GF-D8 (cell line): ENCODE measurements at places on chromosomes 7 and 10.

- no peak for DNase-seq
Observed at GRCh38 chr10:119029613-119030420, at the start of gene NANOS1. Gene NANOS1, plus strand, starts transcription at chr10:119029714. Its CDS starts 88 bp downstream, at chr10:119029802.

DNA sequence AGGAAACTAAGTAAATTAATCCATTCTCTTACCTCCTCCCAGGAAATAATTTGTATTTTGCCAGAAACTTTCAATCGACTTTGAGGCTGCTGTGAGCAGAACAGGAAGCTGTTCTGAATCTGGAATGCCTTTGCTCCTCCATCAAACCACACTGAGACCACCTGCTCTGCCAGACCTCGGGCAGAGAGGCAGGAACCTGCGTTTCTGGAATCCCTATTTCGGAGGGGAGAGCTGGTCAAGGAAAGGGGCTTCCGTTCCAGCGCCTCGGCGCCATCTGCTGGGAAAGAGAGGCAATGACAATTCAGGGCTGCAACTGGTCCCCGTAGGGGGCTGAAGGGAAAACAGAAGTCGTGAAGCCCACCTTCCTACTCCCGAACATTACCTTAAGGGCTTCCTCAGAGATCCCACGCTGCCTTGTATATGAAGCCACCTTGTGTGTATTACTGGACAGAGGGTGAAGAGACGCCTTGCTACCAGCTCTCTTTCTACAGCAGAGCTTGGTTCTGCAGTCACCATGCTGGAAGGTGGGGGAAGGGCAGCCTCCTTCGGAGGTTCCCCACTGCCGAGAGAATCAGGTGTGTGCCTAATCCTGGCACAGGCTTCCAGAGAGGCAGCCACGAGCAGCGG is 31.2 kb downstream of the ZNF467 start:
- no peak for DNase-seq

DNA sequence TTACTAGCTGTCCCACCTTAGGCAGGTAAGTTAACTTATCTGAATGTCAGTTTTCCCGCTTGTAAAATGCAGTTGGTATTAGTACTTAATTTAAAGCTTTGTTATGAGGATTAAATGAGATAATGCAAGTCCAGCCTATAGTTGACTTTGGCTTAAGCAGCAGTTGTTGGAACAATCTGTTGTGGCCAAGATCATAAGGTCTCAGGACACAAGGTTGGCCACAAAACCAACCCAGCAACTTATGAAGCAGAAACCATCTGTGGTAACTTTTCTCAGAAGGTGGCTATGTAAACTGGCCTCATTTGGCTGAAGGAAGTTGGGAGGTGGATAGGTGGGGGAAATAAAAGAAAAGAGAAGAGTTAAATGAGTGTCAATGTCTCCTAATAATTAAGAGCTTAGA is 29.4 kb downstream of the ENTPD1 start:
- no peak for DNase-seq

GRCh38 chr7:101559586-101559985 is 69.5 kb downstream of the MYL10 start:
- no peak for DNase-seq

DNA sequence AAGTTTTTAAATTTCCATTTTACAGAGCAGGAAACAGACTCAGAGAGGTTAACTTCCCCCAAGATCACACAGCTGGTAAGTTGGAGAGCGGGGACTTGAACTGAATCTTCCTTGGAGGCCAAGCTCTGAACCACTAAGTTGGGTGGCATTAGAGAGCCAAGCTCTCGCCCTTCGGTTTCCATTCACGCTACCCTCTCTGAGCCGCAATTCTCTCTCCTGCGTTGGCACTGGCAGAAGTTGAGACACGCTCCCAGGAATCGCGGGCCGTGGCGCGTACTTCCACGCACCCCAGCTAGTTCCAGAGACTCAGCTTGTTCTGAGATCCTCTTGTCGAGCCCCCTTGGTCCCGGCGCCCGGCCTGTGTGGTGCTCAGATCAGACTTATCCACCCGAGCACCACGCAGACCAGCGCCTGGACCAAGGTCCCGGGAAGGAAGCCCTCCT is 29.3 kb upstream of the VAX1 start:
- no peak for DNase-seq

GRCh38 chr7:66899552-66900280 is 21.3 kb upstream of the TMEM248 start:
- no peak for DNase-seq

DNA sequence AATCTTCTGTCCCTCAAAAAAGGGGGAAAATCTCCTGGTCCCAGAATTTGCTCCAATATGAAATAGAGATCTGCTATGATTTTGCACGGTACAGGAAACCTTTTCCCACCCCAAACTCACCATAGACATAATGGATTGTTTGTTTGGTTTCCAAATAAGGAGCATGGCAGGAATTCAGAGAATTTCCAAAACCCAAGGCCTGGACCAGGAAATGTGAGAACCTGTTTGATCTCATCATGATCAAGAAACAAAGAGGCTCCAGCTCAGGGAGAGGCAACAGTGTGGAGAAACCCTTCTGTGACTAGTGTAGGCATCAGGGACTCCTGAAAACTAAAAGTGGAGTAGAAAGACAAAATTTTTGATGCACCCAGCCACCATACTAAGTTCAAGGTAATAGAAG is 1548.1 kb upstream of the LRRTM3 start:
- DNase-seq, result no peak

DNA sequence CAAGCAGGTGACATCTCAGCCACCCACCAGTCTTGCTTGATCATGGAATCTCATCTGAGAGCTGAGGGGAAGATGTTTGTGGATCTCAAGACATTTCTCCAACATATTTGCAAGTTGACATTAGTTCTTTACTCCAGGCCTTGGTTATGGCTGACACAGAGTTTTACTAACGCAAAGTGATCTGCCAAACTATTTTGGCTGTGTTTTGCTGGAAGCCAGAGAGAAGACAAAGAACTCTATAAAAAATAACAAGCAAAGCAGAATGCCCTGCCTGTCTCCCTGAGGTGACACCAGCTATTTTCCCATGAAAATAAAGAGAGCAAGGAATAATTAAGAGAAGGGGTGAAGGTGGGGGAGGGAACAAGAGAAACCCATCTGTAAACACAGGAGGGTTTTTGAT is 286.4 kb downstream of the WDR11 start:
- DNase-seq, result no peak

DNA sequence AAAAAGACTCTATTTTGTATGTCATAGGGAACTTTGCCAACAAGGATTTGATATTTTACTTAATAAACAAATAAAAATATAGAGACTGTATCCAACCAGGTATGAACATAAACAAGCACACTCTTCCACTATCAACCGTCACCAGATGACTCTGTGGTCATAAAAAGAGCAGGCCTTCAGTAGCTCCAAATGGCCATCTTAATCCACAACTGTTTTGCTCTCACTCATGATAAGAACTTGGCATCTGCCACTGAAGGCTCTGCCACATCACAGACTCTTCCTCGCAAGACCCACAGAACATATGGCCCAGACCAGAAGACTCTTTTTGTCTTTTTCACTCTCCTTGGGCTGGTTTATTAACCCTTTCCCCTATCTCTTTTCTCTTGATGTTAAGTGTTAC is 98.7 kb upstream of the POM121L12 start:
- no peak for DNase-seq

DNA sequence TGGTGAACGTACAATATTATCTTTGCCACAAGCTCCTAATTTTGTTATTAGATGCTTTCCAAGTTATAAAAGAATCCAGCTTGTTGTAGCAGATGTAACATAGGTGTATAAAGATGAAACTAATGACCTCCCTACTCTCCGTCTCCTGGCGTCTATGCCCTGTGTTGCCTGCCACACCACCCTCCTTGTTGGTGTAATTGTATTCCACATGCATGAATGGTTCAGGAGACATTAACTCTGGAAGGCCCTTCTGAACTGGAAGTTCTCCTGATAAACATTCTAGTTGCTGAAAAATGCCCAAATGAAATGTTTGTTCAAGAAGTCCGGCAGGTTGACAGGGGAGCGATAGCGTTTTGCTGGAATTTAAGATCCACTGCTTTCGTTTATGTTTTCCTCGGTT is 53.9 kb upstream of the SEPHS1 start:
- no peak for DNase-seq

DNA sequence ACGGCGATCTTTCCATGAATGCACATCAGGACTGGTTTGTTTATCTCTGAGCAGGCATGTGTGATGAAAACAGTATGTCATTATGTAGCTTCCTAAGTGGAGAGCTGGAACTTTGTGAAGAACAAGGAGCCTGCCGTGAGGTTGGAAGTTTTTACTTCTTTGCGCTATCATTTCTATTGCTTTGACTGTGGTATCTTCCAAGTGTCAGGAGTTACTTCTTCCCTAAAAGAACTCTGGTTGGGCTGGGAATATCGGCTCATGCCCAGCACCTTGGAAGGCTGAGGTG is 167.4 kb upstream of the AHR start:
- no peak for DNase-seq

- no peak for DNase-seq
Observed at GRCh38 chr7:34675749-34676374, 17.8 kb downstream of the NPSR1 start.

- no peak for DNase-seq
Observed at GRCh38 chr7:112420236-112420861, 29.9 kb upstream of the IFRD1 start.

DNA sequence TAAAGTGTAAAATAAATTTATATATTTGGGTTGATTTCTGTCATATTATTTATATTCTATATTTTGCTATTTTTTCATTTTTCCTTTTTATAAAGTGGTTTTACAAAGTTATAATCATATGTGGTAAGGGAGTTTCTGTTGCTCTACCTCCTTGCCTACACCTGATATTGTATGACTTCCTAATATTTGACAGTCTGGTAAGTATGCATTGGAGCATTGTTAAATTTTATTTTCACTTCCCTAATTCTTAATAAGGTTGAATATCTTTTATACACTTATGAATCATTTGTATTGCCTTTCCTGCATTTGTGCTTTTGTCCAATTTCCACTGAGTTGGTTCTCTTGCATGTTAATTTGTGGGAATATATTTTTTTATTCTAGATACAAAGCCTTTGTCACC is 492.4 kb downstream of the GRID1 start:
- DNase-seq, result no peak

DNA sequence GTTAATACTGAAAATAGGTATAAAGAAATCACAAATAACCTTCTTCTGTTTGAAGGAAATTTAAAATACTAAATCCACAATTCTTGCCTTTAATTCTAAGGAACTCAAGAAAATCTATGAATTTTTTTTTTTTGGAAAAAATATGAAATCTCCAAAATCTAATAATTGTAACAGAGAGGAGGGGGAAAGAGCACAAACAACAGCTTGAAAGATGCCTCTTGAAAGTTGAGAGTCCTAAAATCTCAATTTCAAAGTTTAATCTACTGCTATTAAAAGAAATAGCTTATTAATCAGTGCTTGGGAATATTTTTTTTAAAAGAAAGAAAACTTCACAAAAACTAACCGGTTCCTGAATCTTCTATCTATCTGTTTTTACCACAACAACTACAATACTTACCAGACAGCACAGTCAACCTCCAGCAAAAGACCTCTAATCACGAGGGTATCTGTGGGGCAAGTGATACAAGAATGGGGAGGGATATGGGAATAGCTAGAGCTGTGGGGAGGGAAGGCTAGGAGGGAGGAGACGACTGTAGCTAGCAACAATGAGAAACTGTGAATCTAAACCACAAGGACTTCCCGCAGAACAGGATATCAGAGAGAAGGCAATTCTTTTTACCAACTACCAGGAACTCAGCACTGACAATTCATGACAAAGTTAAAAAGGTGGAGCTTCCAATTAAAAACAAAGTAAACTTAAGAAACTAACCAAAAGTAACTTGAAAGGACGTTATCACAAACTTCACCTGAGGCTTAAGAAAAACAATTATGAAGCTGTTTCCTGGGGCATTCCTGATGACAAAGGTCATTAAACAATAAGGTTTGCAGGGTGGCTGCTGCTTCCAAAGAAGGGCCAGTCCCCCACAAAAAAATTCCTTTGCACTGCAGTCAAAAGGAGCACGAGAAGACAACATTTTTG is at the start of gene USP54:
Gene USP54, minus strand, starts transcription at position 462 of the 919 bp plus-strand sequence. CDS start 15,684 bp downstream, outside the sequence.
- DNase-seq, result peak; percentile 56

DNA sequence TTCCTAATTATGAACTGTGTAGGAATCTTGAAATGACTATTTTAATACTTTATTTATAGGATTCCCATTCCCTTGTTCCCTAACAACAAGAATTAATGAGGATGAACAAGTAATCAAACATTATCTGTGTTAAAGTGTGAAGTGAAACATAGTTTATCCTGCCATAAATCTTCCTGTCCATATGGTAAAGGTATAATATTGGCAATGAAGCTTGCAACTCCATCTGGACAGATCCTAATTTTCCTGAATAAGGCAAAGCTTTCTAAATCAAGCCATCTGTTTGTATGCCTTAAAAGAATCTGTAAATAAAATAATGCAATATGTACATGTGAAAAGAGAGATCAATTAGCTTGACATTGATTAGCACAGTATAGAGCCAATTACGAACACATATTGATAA is 529.0 kb downstream of the ANKRD7 start:
- no peak for DNase-seq

DNA sequence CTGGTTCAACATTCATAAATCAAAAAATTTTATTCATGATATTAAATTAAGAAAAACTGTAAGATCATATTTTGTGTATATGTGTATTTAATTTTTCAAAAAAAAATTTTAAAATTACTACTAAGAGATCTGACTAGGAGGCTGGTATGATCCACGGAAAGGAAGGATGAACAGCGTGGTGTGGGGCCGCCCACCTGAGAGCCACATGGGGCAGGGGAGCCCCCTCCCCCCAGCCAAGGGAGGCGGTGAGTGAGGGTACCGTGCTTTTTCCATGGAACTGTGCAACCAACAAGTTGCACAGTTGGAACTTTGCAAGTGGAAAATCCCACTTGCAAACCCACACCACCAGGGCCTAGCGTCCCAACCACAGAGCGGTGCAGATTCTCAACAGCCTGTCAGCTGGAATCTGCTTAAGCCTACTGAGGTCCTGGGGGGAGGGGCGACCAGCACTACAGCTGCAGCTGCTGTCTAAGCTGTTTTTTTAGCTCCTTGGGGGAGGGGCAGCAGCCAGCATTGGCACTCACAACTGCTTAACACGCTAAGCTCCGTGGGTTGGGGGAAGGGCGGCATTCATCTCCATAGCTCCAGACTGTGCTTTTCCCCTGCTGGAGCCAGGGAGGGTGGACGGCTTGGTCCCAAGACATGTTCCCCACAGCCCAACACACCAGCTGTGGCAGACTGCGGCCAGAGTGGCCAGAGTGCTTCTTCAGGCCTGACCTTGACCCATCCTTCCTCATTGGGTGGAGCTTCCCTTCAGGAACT is 94.2 kb upstream of the IGFBP3 start:
- DNase-seq, result no peak

DNA sequence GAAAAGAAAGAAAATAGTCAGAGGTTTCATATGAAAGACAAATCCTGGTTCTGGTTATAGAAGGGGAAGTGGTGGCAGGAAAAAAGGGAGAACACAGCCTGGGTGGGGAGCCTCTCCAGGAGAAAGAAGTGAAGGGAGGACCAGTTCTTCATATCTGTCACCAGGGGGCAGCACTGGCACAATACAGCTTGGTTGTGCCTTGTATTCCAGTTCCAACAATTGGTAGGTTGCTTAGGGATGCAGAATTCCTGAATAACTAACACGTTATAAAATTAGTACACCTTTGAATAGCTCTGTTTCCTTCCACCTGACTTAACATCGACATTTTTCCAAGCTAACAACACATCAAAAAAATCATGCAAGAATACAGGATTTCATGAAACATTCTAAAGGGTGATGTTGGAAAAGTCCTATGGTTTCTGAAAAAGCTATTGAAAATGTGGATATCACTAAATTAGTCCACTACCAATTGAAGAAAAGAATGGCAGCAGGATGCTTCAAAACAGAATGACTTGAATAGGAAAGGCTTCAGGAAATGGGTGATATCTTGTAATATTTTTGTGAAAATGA is 52.9 kb downstream of the CYP26A1 start:
- no peak for DNase-seq

- DNase-seq, result no peak
Observed at GRCh38 chr7:38727184-38727940, 96.2 kb upstream of the AMPH start.
